ENCODE measurements at places on chromosomes 12 and 14.

- DNase-seq = peak; percentile 56
These were observed 149.0 kb upstream of the PRMT8 start for GRCh38 chr12:3342051-3342450.

DNA sequence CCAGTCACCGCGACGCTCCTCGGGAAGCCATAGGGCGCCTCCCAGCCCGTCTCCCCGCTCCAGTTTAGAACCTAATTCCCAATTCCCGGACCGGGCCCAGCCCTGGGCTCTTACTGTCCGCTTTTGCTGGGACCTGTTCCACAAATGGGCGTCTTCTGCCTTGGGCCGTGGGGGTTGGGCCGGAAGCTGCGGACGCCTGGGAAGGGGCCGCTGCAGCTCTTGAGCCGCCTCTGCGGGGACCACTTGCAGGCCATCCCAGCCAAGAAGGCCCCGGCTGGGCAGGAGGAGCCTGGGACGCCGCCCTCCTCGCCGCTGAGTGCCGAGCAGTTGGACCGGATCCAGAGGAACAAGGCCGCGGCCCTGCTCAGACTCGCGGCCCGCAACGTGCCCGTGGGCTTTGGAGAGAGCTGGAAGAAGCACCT is 797 bp downstream of the UNG start:
- DNase-seq = no peak

DNA sequence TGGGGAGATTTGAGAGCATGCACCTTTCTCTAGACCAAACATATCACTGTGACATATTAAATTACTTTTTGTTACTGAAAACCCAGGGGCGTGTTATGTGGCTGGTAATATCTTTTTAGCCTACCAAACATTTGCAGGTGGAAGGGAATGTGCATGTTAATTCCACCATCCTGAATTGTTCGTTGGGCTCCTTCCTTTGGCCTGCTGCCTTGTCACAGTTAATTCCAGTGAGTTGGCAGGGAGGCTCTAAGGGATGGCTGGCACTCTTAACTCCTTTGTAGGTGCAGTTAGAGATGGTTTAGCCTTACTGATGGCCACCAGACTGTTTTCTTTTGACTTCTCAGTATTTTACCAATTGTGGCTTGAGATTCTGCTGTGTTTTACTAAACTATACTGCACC is 64.5 kb downstream of the DIP2B start:
- DNase-seq = no peak

DNA sequence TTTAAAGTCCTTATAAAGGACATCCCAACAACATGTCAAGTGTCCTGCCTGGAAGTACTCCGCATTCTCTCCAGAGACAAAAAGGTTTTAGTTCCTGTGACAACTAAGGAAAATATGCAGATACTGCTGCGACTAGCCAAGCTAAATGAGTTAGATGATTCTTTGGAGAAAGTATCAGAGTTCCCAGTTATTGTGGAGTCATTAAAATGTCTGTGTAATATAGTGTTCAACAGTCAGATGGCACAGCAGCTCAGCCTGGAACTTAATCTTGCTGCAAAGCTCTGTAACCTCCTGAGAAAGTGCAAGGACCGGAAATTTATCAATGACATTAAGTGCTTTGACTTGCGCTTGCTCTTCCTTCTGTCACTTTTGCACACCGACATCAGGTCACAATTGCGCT is 40.2 kb downstream of the RIC8B start:
- no peak for DNase-seq

GRCh38 chr12:120361506-120362208 is 7.3 kb downstream of the MSI1 start:
- DNase-seq = peak; percentile 86

- DNase-seq = no peak
These were observed 15.9 kb downstream of the KRT85 start for GRCh38 chr12:52351196-52352059.

DNA sequence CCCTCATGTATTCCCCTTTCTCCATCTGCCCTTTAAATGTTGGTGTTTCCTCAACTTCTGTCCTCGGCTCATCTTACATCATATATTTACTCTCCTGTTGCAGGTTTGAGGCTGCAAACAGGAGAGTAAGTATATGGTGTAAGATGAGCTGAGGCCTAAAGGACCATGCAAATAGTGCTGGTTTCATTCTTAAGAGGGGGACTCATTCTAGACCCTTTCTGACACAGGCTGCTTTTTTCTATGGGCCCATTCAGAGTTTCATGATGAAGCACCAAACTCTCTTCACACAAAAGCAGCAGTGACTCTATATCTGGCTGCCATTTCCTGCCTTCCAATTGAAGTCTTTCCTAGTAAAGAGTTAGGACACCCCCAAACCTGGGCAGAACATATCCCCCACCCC is 218.5 kb downstream of the PHLDA1 start:
- no peak for DNase-seq

- DNase-seq = no peak
These were observed 414.0 kb downstream of the SOX5 start for GRCh38 chr12:23535441-23535840.

DNA sequence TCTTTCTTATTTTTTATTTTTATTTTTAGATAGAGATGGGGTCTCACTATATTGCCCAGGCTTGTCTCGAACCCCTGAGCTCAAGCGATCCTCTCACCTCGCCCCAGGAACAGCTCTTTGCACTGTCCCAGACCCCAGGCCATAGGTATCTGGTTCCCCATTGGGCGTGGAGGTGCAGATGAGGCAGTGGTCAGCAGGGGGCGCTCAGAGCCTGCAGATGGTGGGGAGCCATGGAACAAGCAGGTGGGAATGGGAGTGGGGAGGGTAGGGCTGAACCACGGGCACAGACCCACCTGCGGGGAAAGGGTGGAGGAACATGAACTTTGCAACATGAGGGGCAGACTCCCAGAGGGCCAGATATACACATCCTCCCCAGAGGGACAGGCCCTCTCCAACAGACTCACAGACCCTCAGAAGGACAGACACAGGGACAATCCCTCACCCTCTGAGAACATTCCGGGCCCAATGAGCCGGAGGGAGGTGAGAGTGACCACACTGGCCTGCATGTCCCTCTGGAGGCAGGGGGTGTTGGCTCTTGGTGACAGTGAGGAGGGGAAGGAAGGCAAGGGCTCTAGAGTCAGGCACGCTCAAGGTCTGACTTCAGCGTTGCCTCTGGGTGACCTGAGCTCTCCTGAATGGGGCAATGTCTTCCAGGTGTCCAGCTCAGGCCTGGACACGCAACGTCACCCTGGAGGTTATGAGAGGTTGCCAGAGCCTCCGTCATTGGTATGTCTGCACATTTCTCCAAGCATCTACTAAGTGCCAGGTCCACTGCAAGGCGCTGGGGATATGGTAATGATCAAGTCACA is 34.9 kb downstream of the KRT80 start:
- DNase-seq = peak; percentile 82

GRCh38 chr14:33671556-33671955 is 279.3 kb downstream of the EGLN3 start:
- DNase-seq = no peak

DNA sequence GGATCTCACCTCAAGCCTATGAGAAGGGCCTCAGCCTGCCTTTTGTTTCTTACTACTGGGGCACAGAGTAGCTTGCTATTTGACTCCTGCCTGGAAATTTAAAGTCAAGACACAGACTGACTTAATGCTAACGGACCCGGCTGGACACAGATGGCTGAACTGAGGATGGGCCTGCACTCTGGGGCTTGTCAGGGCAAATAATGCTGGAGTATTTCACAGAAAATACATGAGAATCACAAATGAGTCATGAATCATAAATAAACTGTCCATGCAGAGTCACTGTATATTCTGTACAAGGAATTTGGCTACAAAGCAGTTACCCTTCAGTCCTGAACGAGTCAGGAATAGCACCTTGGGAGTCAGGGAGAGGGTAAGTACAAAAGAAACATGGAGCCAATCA is 683.2 kb upstream of the FOXG1 start:
- no peak for DNase-seq

DNA sequence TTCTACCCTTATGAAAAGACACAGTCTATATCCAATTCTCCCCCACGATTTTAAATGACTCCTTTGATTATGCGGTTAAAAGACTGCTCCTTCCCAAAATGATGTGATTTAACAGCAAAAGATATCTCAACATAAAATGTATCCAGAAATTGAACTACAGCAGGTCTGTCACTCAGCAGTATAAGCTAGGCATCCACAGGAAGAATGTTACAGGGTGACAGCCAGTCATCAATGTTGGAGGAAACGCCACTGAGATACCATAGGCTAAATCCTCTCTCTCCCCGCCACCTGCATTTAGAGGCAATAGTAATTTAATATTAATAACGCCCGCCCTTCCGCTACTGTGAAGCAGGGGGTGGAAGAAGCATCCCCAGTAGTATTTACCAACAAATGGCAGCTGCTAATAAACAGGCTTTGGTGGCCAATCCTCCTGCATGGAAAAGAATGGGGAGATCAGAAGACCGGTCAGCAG is 613 bp downstream of the RECQL start:
- no peak for DNase-seq

- DNase-seq = no peak
These were observed 47.6 kb upstream of the ATP2B1 start for GRCh38 chr12:89756194-89756584.

- DNase-seq = no peak
These were observed 2.3 kb downstream of the DICER1 start for GRCh38 chr14:95155045-95155444.

DNA sequence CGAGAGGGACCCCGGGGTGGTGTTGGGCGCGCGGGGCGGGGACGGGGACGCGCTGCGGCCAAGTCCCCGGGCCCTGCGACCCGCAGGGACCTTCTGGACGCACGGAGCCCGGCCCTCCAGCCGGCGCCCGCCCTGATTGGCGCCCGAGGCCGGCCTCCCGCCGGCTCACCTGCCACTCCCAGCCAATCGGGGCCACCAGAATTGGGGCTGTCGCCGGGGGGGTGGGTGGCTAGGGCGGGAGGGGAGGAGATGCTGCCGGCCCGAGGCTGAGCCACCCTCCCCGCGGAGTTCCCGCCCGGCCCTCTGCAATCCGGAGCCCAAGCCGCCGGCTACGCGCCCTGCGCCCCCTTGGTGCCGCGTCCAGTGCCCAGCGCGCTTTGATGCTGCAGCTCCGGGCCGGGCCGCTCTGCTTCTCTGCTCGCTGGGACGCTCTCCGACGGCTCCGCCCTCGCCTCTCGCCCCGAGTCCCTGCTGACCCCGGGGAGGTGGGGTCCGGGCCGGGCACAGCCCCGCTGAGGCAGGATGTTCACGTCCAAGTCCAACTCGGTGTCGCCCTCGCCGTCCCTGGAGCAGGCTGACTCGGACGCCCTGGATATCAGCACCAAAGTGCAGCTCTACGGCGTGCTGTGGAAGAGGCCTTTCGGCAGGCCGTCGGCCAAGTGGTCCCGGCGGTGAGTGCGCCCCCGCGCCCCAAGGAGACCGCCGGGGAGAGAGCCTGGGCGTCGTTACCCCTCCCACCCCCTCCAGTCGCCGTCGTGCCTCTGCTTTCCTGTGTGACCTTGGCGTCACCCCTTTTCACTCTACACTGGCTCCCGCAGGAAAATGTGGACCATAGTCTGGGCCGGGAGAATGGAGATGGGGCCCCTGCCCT is at the start of gene PLEKHD1:
Gene PLEKHD1 (plus strand): TSS at position 285 of the 871 bp plus-strand sequence. CDS start 238 bp downstream, at position 523.
- DNase-seq = no peak

DNA sequence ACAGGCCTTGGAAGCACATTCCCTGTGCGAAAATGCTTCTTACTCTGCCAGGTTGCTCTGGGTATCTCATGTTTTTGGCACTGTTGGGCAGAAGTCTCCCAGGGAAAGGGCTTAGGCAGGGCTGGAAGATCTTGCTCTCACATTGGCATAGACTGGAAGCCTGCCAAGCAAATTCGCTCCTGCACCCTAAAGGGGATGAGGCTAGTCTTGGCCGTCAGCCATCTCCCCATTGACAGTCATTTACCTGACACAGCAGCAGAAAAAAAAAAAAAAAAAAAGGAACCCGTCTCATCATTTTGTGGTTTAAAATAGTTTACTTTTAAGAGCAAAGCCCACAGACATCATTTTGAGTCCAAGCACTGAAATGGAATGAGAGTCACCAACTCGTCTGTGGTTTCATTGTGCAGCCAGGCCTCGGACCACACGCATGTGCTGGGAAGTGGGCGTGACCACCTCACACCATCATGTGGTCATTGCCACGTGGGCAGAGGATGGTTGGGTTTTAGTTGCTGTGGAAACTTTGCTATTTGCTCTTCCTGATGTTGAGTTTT is 84.8 kb downstream of the NRXN3 start:
- peak; percentile 72 for DNase-seq

DNA sequence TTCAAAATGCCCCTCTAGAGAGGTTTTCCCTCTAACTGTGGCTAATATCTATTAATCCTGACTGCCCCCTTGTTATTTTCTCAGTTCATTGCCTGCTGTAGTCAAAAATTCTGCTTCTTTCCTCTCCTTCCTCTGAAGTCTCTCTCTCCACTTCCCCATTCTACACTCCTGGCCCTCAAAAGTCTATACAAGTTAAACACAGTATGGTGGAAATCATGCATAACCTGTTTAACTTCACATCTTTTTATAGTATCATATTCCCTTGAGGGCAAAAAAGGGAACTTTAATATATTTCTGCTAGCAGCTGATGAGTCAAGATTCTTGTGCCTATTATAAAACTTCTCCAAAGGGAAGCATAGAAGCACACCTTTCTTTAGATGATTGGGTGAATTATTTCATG is 16.7 kb downstream of the GRIP1 start:
- no peak for DNase-seq

DNA sequence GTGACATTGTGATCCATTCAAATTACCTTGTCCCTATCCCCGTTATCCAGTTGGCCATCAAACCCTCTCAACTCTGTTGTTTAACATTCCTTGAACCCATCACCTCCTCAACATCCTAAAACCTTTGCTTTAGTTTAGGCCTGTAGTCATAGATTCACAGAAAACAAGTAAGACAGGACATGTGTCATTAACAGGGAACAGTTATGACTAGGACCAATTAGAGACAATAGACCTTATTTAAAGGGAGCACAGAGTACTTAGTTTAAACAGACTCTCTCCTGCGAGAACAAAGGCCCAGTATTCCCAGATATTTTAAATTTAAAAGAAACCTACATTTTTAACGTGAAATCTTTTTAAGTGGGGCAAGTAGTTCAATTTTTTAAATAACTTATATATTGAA is 20.0 kb upstream of the HELB start:
- DNase-seq = no peak

- no peak for DNase-seq
These were observed 11.6 kb downstream of the CHST11 start for GRCh38 chr12:104468371-104468770.

- no peak for DNase-seq
These were observed 61.8 kb downstream of the PHLDA1 start for GRCh38 chr12:75969768-75970167.

- DNase-seq = no peak
These were observed 14.2 kb downstream of the APPL2 start for GRCh38 chr12:105221583-105222283.

DNA sequence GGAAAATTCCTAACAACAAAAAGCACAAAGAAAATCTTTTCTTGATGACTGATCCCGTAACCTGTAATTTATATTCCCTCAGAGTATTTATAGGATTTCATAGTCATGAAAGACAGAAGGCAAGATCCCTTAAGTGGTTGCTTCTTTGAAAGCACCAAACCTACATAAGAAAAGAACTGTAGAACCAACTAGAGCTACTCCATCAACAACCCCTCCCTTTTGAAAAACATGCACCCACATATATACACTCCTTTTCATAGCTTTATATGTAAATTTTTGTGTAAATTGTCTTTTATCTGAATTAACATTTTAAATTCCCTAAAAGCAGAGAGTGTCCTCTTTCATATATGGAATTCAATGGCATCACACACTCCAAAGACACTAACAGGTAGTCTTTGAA is 215.3 kb downstream of the CEP128 start:
- DNase-seq = no peak

- no peak for DNase-seq
These were observed 151.3 kb downstream of the TTC7B start for GRCh38 chr14:90664911-90665310.

All from left hindlimb (tissue), 1 donor.